ENCODE measurements at places on chromosomes 1 and 21.

DNA sequence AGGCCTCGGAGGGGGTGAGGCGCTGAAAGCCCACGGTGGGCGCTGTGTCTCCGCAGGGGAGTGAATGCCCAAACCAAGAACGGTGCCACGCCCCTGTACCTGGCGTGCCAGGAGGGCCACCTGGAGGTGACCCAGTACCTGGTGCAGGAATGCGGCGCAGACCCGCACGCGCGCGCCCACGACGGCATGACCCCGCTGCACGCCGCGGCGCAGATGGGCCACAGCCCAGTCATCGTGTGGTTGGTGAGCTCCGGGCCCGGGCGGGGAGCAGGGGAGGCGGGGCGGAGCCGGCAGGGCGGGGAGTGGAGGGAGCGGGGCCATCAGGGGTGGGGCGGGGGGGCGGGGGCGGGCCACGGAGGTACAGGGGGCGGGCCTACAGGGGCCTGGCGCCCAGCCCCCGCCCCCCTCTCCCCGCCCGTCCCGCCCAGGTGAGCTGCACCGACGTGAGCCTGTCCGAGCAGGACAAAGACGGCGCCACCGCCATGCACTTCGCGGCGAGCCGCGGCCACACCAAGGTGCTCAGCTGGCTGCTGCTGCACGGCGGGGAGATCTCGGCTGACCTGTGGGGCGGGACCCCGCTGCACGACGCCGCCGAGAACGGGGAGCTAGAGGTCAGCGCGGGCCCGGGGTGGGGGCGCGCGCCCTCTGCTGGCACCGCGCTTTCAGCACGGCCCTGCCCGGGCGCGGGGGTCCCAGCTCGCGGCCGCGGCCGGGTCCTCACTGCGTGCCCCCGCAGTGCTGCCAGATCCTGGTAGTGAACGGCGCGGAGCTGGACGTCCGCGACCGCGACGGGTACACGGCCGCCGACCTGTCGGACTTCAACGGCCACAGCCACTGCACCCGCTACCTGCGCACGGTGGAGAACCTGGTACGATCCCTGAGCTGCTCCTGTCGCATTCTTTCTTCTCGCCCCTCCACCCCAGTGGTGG is 15.9 kb downstream of the ESPN start:
- DNase-seq, result no peak

GRCh38 chr1:177209357-177209756 is 38.6 kb downstream of the BRINP2 start:
- DNase-seq, result peak; percentile 78

- no peak for DNase-seq
These were observed 64.2 kb downstream of the MEF2D start for GRCh38 chr1:156436141-156437036.

GRCh38 chr1:107187399-107187798 is 46.6 kb downstream of the NTNG1 start:
- DNase-seq, result no peak

DNA sequence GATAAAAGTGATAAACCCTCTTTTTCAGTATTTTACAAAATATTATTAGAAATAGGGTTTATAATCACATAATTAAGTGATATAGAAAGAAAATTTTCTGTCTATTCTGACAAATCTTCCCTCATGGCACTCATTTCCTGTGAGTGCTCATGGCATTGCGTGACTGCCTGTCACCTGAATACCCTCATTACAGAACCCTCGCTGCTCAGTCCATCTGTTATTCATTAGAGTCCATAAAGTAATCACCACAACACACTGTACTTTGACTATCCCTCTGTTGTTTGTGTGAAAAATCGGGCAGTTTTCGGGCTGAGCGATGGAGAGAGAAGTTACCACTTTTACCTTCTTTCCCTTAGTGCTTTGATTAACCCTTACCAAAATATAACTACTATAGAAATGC is 100.4 kb upstream of the BRINP3 start:
- DNase-seq, result no peak

- no peak for DNase-seq
These were observed 104.2 kb upstream of the SOX13 start for GRCh38 chr1:203968761-203969160.

DNA sequence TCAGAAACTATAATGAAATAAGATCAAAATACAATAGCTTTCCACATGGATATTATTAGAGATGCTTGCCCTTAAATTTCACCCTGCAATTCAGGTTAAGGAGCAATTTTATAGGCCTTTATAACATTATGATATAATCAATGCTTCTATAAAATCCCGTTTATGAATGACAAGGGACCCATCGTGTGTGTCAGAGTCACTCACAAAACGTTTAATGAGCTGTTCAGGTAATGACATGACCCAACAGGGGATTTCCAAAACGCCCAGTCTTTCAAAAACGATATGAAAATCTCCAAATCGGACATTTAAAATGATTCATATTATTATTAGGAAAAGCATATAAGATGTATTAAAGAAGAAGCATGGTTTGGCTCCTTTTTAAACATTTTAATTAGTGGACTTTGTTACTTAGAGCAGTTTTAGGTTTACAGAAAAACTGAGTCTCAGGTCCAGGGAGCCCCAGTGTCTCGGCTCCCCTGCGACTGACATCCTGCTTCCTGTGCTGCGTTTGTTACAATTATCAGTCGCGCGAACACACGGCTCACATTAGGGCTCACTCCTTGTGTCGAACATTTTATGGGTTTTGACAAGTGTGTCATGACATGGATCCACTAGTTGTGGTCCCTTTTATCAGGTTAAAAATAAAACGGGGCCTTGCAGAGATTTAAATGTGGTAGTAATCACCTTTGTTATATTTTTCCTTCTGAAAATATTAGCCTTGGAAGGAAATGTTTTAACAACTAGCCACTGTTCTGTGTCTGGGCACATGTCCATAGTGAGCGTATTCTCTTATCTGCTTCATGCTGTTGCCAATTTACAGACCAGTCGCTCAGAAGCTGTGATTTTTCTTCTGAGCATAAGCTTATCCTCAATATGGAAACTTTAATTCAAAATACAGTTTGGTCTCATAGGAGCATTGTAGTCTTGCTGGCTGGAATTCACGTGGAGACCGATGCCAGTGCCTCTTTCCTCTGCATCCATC is 52.0 kb upstream of the POFUT2 start:
- DNase-seq, result no peak

- no peak for DNase-seq
These were observed 42.7 kb upstream of the SLC19A2 start for GRCh38 chr1:169528215-169529067.

DNA sequence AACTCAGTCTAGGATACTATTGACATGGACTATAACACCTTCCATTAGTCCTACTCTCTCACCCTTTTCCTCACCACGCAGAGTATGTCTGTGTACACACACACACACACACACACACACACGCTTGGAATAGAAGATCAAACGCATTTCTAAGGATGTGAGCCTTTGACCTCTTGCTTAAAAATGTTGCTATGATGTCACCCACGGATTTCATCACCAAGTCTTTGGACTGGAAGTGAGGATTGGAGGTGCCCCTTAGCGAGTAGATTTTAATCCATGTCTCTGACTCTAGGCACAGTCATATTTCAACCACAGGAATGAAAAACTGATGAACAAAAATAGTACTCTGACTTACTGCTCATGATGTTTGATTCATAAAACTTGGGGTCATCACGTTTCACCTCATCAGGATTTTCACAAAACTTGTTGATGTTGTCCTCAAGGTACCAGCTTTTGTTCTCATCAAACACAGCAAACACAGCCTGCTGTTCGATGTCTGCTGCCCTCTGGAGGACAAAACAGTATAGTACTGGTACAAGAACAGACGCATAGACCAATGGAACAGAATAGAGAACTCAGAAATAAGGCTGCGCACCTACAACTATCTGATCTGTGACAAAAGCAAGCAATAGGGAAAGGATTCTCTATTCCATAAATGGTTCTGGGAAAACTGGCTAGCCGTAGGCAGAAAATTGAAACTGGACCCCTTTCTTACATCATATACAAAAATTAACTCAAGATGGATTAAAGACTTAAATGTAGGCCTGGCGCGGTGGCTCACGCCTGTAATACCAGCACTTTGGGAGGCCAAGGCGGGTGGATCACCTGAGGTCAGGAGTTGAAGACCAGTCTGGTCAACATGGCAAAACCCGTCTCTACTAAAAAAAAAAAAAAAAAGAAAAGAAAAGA is 39.9 kb downstream of the F5 start:
- no peak for DNase-seq

- no peak for DNase-seq
These were observed 117.0 kb downstream of the UBE2U start for GRCh38 chr1:64320470-64320869.

- no peak for DNase-seq
These were observed 44.1 kb upstream of the ZBTB18 start for GRCh38 chr1:244006961-244007360.

DNA sequence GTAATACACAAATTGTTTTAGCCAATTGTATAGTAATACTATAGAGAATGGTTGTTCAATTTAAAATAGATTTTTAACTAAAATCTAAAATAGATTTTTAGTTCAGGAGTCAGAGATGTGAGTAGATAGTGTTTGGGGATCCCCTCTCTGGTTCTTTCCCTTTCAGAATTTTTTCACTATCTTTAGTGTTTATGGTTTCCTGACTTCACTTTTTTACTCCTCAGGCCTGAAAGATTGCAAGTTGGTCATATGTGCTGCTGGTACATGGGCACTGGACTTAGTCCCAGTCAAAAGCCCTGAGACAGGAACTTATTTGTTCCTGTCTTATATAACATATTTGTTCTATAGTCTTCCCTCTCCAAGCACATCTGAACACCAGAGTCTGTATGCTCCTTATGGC is 96.8 kb upstream of the ATP1B1 start:
- DNase-seq, result no peak

- no peak for DNase-seq
These were observed 21.5 kb upstream of the SLC25A34 start for GRCh38 chr1:15714406-15715136.

GRCh38 chr1:207752456-207752998 is 673 bp downstream of the CD46 start:
- DNase-seq, result peak; percentile 79

- DNase-seq, result no peak
These were observed 19.5 kb upstream of the IGSF21 start for GRCh38 chr1:18088077-18088594.

DNA sequence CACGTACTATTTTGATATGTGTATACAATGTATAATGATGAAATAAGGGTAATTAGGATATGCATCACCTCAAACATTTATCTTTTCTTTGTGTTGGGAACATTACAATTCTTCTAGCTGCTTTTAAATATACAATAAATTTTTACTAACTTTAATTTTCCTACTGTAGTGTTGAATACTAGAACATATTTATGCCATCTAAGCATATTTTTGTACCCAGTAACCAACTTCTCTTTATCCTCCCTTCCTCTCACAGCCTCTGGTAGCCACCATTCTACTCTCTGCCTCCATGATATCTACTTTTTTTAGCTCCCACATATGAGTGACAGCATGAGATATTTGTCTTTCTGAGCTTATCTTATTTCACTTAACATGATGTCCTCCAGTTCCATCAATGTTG is 468.0 kb downstream of the COL11A1 start:
- no peak for DNase-seq

- DNase-seq, result no peak
These were observed 416.3 kb upstream of the USP24 start for GRCh38 chr1:55631509-55631908.

GRCh38 chr1:109728870-109729269 is 12.0 kb downstream of the GSTM3 start:
- DNase-seq, result no peak

GRCh38 chr1:89959719-89960118 is 35.2 kb upstream of the ZNF326 start:
- no peak for DNase-seq

DNA sequence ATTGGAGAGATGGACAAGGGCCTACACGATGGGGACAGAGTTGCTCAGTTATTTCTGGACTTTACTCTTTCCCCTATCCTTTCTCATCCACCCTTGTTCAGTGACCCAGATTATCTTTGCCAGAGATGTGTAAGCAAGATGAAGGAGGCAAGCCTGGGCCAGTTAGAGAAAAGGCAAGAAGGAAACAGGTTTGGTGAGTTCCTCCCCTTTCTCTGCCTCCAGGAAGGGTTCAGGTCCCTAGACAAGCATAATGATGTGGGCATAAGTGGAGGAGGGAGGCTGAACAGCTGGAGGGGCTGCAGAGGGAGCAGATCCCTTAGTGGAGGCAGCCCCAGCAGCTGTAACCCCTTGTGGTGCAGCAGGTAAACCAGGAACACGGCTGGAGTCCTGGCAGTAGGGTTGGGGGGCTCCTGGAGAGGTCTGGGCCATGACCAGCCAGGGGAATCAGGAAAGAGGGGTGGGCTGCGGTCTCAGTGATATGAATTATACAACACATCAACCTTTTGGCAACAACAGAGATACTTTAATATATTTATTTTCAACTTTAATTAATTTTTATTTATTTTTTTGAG is 9.2 kb upstream of the CDC42 start:
- DNase-seq, result no peak

DNA sequence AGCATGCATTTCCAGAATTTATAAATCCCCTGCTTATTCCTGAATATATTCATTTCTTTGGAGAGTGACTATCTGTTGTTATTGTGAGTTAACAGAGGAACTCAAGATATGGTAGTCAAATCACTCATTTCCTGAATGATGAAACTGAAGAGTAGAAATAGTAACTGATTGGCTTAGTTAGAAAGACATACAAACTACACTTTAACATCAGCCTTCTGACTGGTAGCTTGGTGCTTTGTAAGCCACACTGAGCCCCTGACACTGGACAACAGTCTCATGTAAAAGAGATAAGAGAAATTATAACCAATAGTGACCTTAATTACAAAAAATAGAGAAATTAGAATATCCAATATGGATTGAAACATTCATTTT is 4.8 kb downstream of the GBP7 start:
- DNase-seq, result no peak

DNA sequence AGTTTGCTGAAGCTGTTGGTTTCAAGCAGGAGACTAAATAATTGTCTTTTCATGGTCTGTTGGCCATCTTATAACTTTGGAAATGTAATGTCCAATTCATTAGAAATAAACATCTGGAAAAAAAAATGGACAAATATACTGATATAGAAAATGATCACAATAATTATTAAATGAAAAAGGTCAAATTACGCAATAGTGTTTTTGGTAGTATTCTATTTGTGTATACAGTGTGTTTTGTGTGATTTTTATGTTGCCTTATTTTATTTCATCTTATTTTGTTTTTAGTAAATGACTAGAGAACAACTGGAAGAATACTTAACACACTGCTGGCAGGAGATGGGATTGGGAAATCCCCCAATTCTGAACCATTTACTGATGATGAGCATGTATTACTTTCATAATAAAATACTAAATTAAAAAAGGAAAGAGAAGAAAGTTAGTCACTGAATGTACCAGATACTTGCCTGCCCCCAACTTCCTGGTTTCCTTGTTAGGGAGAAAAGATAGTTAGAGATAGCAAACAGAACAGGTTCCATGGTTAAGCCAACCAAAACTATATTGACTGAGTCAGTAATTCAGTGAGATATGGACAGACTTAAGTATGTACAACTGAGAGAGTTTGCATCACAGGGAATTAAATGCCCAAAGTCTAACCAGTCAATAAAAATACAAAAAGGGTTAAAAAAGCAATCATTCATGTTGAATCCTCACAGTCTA is 24.0 kb upstream of the SAMD13 start:
- no peak for DNase-seq

- DNase-seq, result no peak
These were observed 16.8 kb downstream of the FLG2 start for GRCh38 chr1:152343006-152343405.
